ENCODE measurements at places on chromosomes 3 and 15.
A peak's percentile ranks its signal among the peaks of the same experiment; 100 is the strongest.

DNA sequence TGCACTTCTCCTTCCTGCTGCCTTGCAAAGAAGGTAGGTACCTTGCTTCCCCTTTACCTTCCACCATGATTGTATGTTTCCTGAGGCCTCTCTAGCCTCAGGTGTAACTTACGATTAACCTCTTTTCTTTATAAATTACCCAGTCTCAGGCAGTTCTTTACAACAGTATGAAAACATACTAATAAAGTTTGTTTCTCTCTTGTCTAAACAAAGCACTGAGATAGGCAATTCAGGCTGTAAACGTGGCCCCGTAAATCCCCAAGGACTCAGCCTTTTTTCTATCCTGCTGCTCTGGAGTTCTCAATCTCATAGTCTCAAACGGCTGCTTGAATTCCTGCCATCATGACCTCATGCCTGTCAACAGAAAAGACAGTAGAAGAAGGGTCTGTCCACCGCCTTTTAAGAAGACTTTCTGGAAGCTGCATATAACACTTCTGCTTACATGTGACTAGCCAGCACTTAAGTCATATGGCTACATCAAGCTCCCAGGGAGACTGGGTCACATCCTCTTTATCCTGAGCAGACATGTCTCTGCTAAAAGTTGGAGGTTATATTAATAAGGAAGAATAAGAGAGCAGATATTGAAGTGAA, 257.8 kb downstream of the EBLN2 start:
- DNase-seq: no peak

DNA sequence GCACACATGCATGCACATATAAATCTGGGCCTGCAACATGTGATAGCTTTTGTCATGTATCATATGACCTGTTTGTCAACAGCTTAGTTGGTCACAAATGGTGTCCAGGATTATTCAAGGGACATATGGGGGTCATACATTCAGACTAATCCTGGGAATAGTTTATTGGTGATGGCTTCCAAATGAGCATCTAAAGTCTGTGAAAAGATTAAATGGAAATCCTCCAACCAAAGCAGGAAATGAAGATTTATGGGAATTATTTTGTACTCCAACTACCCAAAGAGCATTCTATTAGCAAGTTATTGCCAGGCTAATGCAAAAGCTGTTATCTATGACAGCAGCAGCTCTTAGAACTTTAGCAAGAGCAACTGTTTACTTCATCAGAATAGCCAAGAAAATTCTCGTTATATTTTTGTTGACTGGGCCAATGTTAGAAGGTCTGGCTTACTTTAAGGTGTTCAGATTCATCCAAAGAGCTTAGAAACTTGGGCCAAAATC, 7.1 kb downstream of the FSTL1 start:
- no peak for DNase-seq

- DNase-seq: peak; percentile 81
These were observed 13.2 kb upstream of the SHF start for GRCh38 chr15:45200799-45201556.

DNA sequence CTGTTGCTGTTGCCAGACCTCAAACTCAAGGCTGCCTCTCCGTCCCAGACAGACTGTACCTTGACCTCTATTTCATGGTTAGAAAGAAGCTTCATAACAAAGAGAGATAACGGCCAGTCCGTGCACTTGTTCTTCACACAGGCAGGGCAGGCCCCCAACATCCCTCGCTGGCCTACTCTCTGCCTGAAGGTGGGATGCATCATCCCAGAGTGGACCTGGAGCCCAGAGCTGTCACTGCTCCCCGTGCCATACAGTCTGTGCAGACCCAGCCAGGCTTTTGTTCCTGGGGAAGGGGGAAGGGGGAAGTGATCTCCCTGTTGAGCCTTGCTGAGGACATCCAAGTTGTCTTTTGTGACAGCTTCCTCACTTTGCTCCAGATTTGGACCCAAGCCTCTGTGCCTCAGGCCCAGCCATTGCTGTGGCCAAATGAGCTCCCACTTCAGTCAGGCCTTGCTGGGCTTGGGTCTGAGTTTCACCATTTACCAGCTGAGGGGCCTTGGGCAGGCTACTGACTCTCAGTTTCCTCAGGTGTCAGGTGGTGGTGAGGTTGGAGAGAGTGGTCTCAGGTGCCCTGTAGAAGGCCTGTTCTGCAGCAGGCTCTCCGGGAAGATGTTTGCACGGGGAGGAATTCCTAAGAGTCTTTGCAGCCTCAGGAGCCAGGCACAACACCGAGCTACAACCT, 141.6 kb downstream of the DNAJB8 start:
- DNase-seq: no peak

DNA sequence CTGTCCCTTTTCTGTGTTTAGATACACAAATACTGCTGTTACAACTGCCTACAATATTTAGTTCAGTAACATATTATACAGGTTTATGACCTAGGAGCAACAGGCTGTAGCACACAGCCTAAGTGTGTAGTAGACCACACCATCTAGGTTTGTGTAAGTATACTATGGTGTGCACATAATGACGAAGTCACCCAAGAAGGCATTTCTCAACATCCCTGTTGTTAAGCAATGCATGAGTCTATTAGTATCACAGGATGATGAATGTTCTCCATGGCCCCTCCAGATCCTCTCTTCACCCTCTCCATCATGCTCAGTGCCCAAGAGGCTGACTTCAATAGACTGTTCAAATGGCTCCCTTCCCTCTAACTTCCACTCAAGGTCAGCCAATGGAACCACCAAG, 14.6 kb upstream of the SEC62 start:
- DNase-seq: no peak

- no peak for DNase-seq
These were observed 6.5 kb upstream of the HPS3 start for GRCh38 chr3:149122721-149123578.

GRCh38 chr15:76006136-76006778, 6.0 kb downstream of the NRG4 start:
- DNase-seq: no peak

- no peak for DNase-seq
These were observed 46.7 kb upstream of the ATP10A start for GRCh38 chr15:25909806-25910205.

- no peak for DNase-seq
These were observed 326.1 kb downstream of the SATB1 start for GRCh38 chr3:18098960-18099587.

GRCh38 chr3:57184526-57184925, 15.3 kb downstream of the HESX1 start:
- no peak for DNase-seq

DNA sequence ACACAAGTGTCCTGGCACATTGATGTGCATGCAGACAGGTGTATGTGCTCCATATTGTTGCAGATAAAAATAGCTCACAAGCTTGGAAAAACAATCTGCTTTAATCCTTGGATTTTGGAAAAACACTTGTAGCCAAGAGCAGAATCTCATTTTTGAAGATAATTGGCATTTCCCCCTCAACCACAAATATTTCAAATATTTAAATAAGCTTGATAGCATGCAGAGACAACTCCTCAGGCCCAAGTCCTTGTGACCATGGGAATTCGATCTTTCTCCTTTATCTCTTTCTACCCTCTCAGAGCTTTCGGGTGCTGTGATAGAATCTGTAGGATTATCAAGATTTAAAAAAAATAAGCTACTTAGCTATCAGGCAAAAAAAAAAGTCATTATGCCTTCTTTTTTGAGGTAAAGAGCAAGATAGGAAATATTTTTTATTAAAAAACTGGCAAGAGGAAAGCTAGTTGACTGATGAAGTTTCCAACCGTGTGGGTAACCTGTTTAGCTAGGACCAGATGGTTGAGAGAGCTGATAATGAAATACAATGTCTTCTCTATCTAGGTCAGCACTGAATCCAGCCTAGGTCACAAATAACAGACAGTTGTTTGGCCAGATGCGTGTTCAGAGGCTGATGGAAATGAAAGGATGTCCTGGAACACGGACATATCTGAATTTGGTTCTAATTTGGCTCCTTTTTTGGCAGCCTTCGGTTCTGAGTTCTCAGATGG, 54.9 kb upstream of the SNRK start:
- DNase-seq: no peak

DNA sequence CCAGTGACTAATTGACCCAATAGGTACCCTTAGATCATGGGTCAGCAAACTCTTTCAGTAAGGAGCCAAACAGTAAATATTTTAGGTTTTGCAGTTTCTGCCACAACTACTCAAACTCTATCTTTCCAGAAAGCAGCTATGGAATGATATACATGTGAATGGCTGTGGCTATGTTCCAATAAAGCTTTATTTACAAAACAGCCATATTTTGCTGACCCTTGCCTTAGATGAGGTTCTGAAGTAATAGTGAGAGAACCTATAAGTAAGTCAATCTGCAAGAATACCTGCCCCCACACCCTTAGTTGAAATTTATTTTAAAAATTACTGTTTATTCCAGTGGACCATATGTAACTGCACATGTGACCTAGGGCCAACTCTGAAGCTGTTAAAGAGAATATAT, 134.0 kb downstream of the CMSS1 start:
- no peak for DNase-seq

GRCh38 chr3:127262533-127262932, 25.3 kb downstream of the PRR20G start:
- DNase-seq: no peak

- peak; percentile 63 for DNase-seq
These were observed 89.0 kb upstream of the FGF12 start for GRCh38 chr3:192816351-192816750.

DNA sequence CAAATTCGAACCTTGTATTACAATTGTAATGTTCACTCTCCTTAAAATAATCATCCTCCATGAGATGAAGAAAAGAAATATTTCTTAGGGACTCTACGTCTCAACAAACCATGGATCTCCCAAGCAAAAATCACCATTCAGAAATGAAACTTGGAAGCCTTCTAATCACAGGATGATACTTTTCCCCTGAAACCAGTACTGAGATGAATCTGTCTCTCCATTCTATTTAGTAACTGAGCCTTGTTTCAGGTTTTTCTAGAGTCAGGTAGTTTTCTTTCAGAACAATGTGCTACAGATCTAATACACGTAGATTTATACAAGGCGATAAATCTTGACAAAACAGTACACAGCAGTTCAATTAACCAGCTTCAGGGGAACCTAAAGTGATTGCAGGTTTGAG, 660.1 kb upstream of the CBLB start:
- no peak for DNase-seq

DNA sequence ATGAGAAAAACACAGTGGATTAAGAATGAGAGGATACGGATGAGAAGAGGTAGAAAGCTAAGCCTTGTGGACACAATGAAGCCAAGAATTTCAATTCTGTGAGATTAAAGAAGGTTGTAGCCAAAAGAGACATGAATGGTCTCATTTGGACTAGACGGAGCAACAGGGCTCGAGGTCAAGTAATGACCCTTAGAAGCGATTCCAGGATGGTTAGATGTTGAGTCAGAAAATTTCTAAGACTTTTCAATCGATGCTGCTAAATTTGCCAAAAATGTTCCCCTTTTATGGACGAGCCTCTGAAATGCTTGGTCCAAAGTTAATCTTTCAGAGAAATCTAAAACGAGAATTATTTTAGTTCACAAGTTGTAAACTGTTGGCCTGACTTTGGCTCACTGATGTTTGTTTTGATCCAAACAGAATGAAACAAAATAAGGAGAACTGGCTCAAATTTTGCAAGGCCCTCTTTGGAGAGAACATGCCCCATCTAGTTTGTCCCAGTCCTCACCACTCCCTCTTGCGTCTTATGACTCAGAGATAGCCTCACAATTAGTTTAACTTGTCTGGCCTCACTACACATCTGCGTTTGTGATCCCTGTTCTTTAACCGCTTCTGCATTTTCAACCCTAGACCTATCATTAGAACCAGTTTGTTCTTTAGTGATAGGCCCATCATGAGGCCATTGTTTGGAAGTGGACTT, 235.5 kb downstream of the PDZRN3 start:
- no peak for DNase-seq

GRCh38 chr3:17075907-17076306, 191.2 kb downstream of the PLCL2 start:
- DNase-seq: no peak

GRCh38 chr3:183315739-183316138, 62.7 kb downstream of the B3GNT5 start:
- no peak for DNase-seq

DNA sequence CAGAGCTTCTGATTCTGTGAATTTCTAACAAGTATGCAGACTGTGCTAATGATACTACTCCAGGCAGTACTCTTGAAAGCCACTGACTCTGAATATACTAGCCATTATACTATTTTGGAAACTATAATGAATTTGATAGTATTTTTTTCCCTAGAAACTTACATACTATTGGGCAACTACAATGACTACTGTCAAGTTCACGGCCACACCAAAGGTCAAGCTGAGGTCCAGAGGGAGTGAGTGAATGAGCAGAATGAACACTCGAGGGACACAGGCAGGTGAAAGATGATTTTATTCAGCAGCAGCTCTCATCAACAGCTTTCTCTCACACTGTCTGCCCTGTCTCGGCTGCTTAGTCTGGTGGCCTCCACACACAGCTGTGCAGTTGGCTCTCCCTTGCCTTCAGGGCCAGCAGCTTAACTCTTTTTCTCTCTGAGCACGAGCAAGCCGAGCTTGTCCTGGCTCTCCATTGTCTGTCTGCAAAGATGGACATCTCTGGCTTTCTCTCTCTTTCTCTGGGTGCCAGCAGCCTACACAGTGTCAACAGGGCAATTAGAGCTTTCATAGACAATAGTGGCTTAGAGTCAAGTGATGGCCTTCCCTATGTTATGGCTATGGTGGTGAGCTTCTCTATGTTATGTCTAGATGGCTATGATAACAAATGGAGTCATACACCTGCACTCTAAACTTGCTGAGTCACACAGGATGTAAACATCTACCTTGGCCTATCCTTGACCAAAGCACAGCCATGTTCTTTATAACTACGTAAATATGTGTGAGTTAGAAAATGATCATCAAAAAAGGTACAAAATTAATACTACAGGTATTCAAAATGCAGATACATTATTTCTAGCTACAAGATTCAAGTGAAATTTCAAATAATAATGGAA, 362.4 kb downstream of the CGGBP1 start:
- no peak for DNase-seq

GRCh38 chr3:146521394-146521793, 23.0 kb downstream of the PLSCR1 start:
- DNase-seq: no peak

GRCh38 chr3:136914739-136915138, 43.0 kb upstream of the IL20RB start:
- DNase-seq: no peak

DNA sequence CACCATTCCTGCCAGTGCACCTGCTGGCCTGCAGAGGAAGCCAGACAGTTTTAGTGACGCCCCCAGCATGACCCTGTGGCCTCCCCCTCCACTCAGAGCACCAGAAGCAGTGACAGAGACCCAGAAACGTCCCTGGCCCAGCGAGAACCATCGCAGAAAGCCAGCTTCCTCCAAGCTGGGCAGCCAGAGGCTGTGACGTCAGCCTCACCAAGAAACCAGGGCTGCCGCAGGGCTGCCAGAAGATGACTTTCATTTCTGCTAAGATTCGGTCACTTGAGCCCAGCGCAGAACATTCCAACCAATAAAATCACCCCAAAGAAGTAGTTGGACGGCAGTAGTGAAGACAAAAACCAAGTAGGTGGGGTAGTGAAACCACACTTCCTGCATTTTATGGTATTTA, 29.6 kb upstream of the RPL32 start:
- DNase-seq: no peak

GRCh38 chr3:139204728-139205127, 139.1 kb upstream of the MRPS22 start:
- peak; percentile 82 for DNase-seq
